ENCODE measurements at places on chromosomes 4 and X. TPM values are rescaled to one million over a fixed set of nuclear protein-coding genes. Genes with fewer than 3 reads are reported as not detected.

- no peaks in the 10 kb centered on the region for H3K4me1 ChIP-seq
- DNase-seq, result no peak
- no peaks in the 10 kb centered on the region for H3K27me3 ChIP-seq
- no peak overlapping the region for H3K27ac ChIP-seq
- H3K36me3 ChIP-seq, result peaks cover 9% of the 10 kb centered on the region
These were observed 62.5 kb upstream of the NFKB1 start for GRCh38 chr4:102438396-102439235.

- no peaks in the 10 kb centered on the region for H3K36me3 ChIP-seq
- H3K4me1 ChIP-seq, result no peaks in the 10 kb centered on the region
- no peak overlapping the region for H3K27ac ChIP-seq
- peaks cover 32% of the 10 kb centered on the region for H3K27me3 ChIP-seq
These were observed 28.0 kb downstream of the ING2 start for GRCh38 chr4:183532821-183533220.

DNA sequence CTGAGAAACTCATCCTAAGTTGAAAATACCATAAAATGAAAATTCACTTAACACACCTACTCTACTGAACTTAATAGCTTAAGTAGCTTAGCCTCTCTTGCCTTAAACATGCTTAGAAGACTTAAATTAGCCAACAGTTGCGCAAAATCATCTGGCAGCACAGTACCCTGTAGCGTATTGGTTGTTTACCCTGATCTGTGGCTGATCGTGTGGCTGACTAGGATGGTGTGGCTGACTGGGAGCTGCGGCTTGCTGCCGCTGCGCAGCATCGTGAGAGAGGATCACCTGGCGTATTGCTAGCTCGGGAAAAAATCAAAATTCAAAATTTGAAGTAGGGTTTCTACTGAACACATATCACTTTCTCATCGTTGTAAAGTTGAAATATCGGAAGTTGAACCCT lies 6.3 kb downstream of the RUFY3 start:
- H3K27ac ChIP-seq, result no peak overlapping the region
- H3K36me3 ChIP-seq, result no peaks in the 10 kb centered on the region
- peaks cover 3% of the 10 kb centered on the region for H3K4me1 ChIP-seq
- no peak for DNase-seq
- no peak overlapping the region for H3K4me3 ChIP-seq

The GLRA2 gene
- total RNA-seq, result not detected

DNA sequence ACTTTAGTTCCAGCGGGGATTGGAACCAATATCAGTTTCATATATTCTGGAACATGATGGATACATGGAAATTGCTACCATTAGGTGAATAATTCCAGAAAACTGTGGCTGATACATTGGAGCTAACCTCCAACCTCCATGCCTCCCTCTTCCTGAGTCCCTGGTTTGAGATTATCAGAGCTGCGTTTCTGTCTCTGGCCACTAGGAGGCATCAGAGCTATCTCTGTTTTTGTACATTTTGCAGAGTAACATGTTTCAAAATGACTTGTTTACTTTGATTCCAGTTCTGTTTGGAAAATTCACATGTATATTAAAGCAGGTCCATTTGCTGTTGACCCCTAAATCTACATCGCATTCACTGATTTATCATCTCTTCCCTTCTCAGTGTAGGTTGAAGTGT lies 2.4 kb upstream of the RAB40AL start:
- no peak overlapping the region for H3K27ac ChIP-seq
- H3K4me3 ChIP-seq, result no peak overlapping the region
- peak; percentile 41 for DNase-seq
- no peaks in the 10 kb centered on the region for H3K27me3 ChIP-seq

DNA sequence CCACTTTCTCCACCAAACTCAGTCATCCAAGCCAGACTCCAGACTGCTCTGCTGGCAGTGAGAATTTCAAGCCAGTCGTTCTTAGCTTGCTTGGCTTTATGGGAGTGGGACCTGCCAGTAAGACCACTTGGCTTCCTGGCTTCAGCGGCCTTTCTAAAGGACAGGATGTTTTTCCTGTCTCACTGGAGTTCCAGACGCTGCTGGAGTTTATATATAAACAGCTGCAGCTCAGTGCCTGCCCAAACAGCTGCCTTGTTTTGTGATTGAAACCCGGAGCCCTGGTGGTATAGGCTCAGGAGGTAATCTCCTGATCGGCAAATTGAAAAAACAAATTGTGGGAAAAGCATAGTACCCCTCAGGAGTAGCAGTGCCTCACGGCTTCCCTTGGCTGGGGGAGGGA lies 1165.8 kb upstream of the ADGRL3 start:
- no peaks in the 10 kb centered on the region for H3K27me3 ChIP-seq
- H3K27ac ChIP-seq, result no peak overlapping the region
- no peaks in the 10 kb centered on the region for H3K4me1 ChIP-seq
- H3K4me3 ChIP-seq, result no peak overlapping the region
- H3K36me3 ChIP-seq, result no peaks in the 10 kb centered on the region

GRCh38 chr4:87805971-87806370 lies 6.6 kb downstream of the IBSP start:
- H3K27me3 ChIP-seq, result peaks cover 6% of the 10 kb centered on the region
- H3K4me1 ChIP-seq, result no peaks in the 10 kb centered on the region
- no peak for DNase-seq
- no peak overlapping the region for H3K4me3 ChIP-seq

The CXorf49B gene
- not detected for total RNA-seq

DNA sequence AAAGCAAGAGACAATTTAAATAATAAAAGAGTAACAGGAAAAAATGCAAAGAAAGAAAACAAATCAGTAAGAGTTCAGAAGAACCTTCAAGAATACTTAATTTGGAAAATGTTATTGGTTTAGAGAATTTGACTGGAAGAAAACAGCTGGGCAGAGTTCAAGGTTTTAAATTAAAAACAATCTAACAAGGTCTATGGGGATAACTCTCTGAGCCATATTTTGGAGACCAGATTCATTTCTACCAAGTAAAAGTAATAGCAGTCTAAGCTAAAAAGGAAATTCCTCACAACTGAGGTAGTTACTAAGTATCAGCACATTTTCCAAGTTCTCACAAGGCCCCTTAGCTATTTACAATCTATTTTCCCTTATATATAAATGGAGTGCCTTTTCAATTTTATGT lies 82.4 kb upstream of the TFDP3 start:
- H3K4me3 ChIP-seq, result no peak overlapping the region
- H3K36me3 ChIP-seq, result no peaks in the 10 kb centered on the region
- no peaks in the 10 kb centered on the region for H3K27me3 ChIP-seq
- H3K4me1 ChIP-seq, result no peaks in the 10 kb centered on the region

DNA sequence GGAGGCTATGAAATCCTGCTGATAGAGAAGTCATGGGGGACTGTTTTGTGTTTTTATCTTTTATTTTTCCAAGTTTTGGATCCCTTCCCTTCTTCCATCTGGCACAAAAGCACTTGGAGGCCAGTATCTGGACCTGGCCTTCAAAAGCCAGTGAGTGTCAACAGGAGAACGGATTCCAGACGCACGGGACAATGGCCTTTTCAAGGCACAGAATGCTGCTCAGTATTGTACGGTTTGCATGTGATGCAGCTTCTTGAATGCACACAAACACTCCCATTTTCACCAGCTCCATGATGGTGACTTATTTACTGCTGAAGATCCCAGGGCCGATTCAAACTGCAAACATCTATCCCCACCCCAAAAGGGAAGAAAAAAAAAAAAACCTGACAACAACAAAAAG lies 145.4 kb downstream of the CPEB2 start:
- H3K36me3 ChIP-seq, result no peaks in the 10 kb centered on the region
- H3K4me3 ChIP-seq, result no peak overlapping the region

- H3K27ac ChIP-seq, result peak overlapping the region; percentile 90
- peaks cover 15% of the 10 kb centered on the region for H3K36me3 ChIP-seq
- peak; percentile 86 for DNase-seq
- no peaks in the 10 kb centered on the region for H3K27me3 ChIP-seq
- peak overlapping the region; percentile 35 for H3K4me3 ChIP-seq
These were observed 19.9 kb upstream of the ENPP6 start for GRCh38 chr4:184237612-184238011.

The MAGEA3 gene
- total RNA-seq, result not detected

GRCh38 chr4:57093845-57094831 lies 16.0 kb downstream of the IGFBP7 start:
- peaks cover 61% of the 10 kb centered on the region for H3K27me3 ChIP-seq
- no peaks in the 10 kb centered on the region for H3K36me3 ChIP-seq
- DNase-seq, result no peak
- no peak overlapping the region for H3K4me3 ChIP-seq
- no peak overlapping the region for H3K27ac ChIP-seq
- H3K4me1 ChIP-seq, result no peaks in the 10 kb centered on the region

DNA sequence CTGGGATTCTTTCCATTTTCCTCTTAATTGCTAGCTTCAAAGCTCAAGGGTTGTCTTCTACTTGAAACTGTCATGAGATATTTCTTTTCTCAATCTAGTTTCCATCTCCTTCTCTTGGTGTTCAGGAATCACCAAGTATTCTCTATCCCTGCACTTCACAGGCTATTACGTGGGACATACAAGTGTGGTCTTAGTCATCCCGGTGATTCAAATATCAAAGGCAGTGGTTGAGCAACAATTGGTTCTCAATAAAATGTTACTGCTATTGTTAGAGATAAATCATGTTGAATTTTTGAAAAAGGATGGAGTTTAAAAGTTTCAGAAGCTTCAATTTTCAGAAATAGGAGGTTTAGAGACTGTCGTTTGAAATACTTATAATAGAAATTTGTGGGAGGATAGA lies 812.9 kb downstream of the FSTL5 start:
- H3K4me1 ChIP-seq, result no peaks in the 10 kb centered on the region
- H3K27ac ChIP-seq, result no peak overlapping the region
- no peaks in the 10 kb centered on the region for H3K27me3 ChIP-seq
- no peaks in the 10 kb centered on the region for H3K36me3 ChIP-seq
- DNase-seq, result no peak

DNA sequence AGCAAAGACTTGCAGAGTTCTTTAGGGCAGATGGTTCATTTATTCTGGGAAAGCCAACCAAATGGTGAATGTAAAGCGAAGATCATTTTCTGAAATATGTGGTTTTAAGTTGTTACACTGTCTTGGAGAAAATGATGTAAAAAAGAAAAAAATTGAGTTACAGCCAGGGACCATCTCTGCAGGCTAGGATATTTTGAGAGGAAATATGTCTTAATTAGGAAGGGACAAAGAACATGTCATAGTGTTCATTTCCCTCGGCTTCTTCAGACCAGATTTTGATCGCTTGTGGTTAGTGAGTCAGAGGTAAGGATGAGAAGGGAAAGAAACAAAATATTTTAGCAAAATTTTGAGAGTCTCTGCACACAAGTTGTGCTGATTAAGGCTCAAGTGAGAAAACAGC lies 59.0 kb upstream of the C1QTNF7 start:
- peaks cover 5% of the 10 kb centered on the region for H3K27me3 ChIP-seq
- H3K36me3 ChIP-seq, result no peaks in the 10 kb centered on the region
- H3K4me1 ChIP-seq, result peaks cover 13% of the 10 kb centered on the region
- no peak overlapping the region for H3K27ac ChIP-seq
- H3K4me3 ChIP-seq, result no peak overlapping the region
- DNase-seq, result no peak

GRCh38 chrX:63658920-63659319 lies 126.1 kb downstream of the ARHGEF9 start:
- H3K27ac ChIP-seq, result no peak overlapping the region
- H3K4me3 ChIP-seq, result no peak overlapping the region
- DNase-seq, result no peak
- peaks cover 20% of the 10 kb centered on the region for H3K36me3 ChIP-seq

DNA sequence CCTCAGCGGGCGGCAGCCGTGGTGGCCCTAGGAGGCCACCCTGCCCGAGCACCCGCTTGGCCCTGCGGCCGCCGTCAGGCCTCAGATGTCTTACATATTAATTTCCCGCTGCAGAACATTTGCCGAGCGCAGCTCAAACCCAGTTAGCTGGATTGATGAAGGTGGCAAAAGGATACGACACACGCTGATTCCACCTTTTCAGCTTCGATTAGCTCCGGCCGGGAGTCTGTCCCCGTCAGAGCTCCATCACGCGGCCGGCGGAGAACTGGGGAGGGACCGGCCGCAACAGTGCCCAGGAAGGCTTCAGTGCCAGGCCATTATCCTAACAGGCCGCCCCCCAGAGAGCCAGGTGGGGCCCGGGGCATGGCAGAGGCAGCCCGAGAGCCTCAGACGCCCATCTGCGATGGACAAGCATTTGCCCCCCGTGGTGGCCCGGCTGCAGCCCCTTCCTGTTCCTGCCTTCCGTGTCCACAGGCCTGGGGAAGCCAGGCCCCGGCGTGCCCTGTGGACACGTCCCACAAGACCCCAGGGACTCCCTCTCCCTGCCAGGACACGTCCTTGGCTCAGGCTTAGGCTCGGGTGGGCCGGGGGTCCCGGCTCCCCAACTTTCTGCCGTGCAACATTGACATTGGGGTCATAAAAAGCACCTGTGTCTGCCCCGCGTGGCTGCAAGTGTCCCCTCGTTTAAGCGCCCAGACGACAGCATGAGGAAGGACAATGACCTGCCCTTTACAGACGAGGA lies 133.8 kb upstream of the NKX1-1 start:
- H3K27ac ChIP-seq, result no peak overlapping the region
- no peaks in the 10 kb centered on the region for H3K4me1 ChIP-seq
- H3K4me3 ChIP-seq, result no peak overlapping the region
- DNase-seq, result no peak
- no peaks in the 10 kb centered on the region for H3K36me3 ChIP-seq

The RAB9B gene
- total RNA-seq, result 0.19 TPM

The BRS3 gene
- not detected for total RNA-seq

The CXCL6 gene
- not detected for total RNA-seq

DNA sequence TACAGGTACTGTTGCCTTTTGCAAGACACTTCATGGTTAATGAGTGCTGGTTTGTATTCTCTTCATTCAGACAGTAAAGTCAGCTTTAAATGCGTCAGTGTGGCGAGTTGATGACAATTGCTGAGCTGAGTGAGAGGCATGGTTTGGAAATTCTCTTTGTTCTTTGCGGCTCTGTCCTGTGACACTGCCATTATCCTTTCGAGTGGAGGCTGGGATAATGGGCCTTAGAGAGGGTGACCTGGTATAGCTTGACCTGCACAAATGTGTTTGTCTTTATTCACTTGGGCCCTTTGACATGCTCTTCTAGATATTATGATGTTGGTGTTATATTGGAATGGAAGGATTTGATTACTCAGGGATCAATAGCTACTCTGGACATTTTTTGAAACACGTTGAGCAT lies 208.5 kb upstream of the FAT1 start:
- DNase-seq, result no peak
- H3K4me3 ChIP-seq, result no peak overlapping the region
- no peaks in the 10 kb centered on the region for H3K4me1 ChIP-seq
- H3K36me3 ChIP-seq, result no peaks in the 10 kb centered on the region
- no peak overlapping the region for H3K27ac ChIP-seq

The SSX3 gene
- not detected for total RNA-seq

DNA sequence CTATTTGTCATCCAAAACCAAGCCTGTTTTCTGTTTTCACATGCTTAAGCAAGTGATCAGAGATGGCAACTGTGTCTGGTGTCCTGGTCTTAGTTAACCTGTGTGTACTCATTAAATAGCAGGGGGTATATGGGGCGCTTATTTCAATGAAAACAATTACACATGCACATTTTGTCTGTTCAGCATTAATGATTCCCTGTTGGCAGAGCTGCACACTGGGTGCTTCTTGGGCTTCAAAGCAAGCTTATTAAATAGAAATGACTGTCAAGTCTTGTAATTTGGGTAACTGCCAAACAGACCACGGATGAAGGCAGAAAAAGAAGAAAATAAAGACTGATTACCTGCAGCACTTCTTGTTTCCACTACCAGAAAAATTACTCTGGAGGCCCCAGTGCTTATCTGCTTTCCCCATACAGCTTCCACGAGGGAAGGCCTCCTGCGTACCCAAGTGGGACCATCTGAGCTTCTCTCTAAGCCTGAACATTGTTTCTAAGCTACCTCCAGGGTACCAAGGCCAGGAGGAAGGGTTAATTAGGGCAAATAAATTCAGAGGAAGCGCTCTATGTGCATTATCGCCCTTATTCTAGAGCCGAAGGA lies 107.2 kb upstream of the TBL1X start:
- no peak overlapping the region for H3K4me3 ChIP-seq
- peaks cover 18% of the 10 kb centered on the region for H3K36me3 ChIP-seq
- H3K4me1 ChIP-seq, result peaks cover 41% of the 10 kb centered on the region
- no peak overlapping the region for H3K27ac ChIP-seq
- no peaks in the 10 kb centered on the region for H3K27me3 ChIP-seq
- no peak for DNase-seq

The CFI gene
- total RNA-seq, result not detected
